ENCODE measurements at places on chromosomes 5 and 9.

DNA sequence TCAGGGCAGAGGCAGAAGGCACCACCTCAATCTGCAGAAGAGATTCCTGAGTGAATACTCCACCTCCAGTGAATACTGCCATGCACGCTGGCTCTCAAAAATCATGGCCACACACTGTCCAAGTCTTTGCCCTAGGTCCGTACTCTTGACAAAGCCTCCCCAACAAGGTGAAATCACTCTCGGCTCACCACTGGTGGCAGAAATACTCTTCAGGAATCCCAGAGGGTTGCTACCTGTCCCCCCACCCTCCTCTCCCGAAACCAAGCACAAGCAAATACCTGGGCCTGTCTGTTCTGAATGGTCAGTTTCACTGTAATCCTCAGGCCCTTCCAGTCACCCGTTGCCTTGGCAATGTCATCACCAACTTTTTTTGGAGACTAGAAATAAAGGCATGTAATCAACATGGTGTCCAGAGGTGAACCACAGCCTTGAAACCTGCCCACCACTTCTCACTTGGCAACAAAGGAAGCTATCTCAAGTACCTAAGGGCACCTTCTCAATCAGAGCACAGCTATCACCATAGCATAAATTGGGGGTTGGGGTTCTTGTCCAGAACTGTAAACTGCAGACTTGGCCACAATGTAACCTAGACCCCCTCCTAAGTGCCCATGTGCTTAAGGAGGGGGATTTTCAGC is 1.8 kb downstream of the RPL12 start:
- DNase-seq, result no peak

DNA sequence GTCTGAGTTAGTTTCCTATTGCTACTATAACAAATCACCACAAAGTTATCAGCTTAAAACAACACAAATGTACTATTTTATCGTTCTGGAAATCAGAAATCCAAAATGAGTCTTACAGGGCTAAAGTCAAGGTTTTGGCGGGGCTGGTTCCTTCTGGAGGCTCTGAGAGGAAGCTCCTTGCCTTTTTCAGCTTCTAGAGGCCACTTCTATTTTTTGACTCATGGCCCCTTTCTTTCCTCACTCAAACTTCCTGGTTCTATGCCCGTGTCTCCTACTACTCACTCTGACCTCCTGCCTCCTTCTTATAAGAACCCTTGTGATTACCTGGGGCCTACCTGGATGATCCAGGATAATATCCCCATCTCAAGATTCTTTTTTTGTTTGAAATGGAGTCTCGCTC is 48.2 kb downstream of the GABBR2 start:
- DNase-seq, result no peak

GRCh38 chr5:55385846-55386245 is 78.1 kb downstream of the MTREX start:
- no peak for DNase-seq

GRCh38 chr5:100691085-100691484 is 155.9 kb downstream of the FAM174A start:
- no peak for DNase-seq

DNA sequence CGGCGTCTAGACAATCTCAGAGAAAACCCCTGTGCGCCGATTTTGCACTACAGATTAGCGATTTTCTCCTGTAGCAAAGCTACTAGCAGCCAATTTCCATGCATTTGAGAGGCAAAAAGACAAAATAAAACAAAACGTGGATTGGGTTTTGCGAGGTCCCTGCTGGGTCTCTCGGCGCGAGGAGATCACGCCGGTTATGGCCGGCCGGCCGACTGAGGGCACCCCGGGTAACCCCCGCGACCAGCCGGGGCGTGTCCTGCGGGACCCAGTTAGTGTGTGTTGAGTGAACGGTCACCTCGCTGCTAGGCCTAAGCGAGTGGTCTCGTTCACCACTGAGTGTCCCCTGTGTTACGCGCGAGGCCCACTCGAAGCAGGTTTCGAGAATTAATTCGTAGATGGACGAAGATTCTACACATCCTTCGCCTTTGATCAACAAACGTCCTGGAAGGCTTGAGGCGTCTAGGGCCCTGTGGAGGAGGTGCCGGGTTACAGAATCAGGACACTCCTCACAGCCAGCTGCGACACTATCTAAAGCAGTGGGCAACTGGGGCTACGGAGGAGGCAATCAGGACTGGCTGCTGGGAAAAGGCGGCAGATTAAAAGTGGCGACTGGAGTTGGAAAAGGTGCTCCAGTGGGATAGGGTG is 764 bp upstream of the VDAC1 start:
- no peak for DNase-seq

GRCh38 chr9:5825223-5825622 is 7.7 kb downstream of the ERMP1 start:
- no peak for DNase-seq

- DNase-seq, result no peak
Observed at GRCh38 chr5:22223079-22223478, 630.1 kb downstream of the CDH12 start.

- no peak for DNase-seq
Observed at GRCh38 chr9:7316166-7316795, 483.3 kb downstream of the DMAC1 start.

- no peak for DNase-seq
Observed at GRCh38 chr5:171835066-171835465, 49.4 kb downstream of the SMIM23 start.

GRCh38 chr5:80492741-80493140 is 4.8 kb downstream of the FAM151B start:
- no peak for DNase-seq

DNA sequence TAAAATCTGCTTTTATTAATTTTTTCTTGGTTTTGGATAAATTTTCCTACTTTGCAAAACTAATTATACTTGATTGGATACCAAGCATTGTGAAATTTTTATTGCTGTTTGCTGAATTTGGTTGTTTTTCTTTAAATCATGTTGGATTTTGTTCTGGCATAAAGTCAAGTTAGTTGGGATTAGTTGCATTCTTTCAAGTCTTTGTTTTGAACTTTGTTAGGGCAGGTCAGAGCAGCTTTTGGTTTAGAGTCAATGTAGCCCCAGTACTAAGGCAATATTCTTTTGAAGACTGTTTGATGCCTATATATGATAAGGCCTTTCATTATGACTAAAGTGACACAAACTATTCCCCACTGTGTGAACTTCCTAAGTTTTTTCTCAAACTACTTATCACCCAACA is 531.1 kb downstream of the RASEF start:
- no peak for DNase-seq

DNA sequence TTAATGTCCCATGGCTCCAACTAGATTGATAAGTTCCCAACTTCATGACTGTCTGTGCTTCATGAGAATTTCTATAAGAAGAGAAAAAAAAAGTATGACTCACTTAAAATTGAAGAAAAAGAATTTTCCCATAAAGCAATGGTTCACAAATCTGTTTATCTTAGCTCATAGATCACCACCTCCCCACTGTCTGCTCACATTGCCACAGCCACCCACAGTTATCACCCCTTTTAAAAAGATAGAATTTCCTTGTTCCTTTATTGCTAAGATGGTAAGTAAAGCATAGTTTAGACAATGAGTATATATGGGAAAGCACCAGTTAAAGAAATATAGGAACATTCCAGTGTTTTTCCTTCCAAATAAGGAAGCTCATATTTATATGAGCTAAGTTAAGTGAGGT is 67.1 kb downstream of the ALDH7A1 start:
- no peak for DNase-seq

DNA sequence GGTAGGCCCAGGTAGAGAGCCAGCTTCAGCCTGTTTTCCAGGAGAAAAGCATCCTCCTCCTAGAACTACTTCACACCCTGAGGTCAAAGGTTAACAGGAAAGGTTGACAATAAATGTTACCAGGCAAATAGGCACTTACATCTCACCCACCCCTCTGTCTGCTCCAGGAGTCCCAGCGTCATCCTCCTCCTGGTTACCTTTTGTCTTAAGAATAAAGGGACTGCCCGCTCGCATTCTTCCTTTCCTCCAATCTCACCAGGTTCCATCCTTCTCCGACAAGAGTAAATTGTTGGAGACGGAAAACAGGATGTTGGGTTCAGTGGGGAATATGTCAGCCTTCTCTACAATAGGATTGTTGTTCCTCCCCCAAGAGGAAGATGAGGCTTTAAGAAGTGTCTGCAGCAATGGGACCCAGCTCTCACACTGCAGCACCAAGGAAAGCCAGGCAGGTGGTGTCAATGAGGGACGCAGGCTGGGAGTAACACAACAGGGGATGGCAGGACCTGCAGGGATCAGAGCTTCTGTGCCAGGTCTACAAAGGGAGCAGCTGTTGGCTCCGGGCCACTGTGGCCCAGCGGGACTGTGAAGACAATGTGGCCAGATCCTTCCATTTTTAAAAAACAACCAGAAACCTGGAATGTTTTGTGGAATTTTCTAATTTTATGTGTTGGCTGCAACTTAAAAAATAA is 29.0 kb downstream of the FAT2 start:
- DNase-seq, result no peak

DNA sequence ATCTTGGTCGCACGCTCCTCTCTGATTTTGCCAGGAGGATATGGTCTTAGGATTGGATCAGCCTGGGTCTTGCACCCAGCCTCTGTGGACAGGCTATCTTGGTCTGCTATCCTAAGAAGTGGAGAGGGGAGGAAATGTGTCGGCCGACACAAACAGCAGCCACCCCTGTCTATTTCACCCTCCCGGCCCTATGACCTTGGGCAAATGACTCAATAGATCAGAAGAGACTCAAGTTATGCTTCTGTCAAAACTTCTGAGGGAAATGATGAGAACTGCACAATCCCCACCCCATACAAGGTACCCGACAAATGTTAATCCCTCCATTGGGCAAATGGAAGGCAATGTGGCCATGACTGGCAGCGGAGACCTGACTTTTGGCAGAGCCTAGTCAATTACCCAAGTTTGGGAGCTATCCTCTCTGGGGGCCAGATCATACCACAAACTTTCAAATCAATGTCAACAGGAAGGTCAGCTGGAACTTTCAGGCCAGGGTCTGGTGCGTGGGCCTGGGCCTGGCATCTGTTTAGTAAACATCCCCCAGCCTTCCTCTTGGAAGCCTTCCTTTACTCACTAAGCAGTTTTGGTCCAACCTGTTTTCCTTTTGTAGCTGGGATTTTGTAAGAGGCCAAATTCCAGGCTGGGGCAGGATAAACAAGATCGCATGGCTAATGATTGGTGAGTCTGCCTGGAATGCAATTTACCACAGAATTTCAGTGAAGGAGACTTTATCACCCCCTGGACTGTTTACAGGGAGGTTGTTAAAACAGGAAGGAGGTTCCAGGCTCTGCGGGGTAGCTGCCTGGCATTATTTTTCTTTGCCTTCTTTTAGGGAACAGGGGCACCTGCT is 64.2 kb upstream of the CPEB4 start:
- no peak for DNase-seq
